ENCODE measurements at places on chromosomes 6 and 20. TPM values are rescaled to one million over a fixed set of nuclear protein-coding genes. Genes with fewer than 3 reads are reported as not detected.

ALDH8A1 gene
- total RNA-seq, result not detected

ID4 gene
- total RNA-seq, result 15.8 TPM

LSM2 gene
- total RNA-seq, result 48.9 TPM

SRSF12 gene
- total RNA-seq, result 0.11 TPM

SLC22A23 gene
- 18.1 TPM for total RNA-seq

BANF2 gene
- total RNA-seq, result not detected

CCDC170 gene
- 1.6 TPM for total RNA-seq

Data from uterine smooth muscle cell (primary cell).